Right renal pelvis (tissue), 4 donors: ENCODE measurements at places on chromosomes 16 and 17.

DNA sequence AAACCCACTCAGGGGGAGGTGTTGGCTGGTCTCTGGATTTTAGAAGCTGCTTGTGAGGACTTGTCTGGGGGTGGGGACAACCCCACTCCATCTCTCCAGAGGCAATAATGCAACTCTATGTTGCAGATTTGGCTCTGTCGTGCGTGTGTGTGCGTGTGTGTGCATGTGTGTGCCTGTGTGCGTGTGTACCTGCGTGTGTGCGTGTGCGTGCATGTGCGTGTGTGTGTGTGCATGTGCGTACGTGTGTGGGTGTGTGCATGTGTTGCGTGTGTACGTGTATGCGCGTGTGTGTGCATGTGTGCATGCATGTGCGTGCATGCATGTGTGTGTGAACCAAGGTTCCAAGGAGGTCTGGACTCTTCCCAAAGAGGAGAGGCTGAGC is 120.4 kb upstream of the LHX1 start:
- no peak for DNase-seq

- no peak for DNase-seq
Observed at GRCh38 chr16:324451-325334, 27.8 kb downstream of the AXIN1 start.

- no peak for DNase-seq
Observed at GRCh38 chr16:11078812-11079459, 134.6 kb downstream of the CLEC16A start.

GRCh38 chr17:48004983-48005382 is 32.6 kb downstream of the COPZ2 start:
- DNase-seq: no peak

GRCh38 chr17:32341141-32341856 is 674 bp downstream of the C17orf75 start:
- no peak for DNase-seq

GRCh38 chr17:50863221-50863843 is 2.8 kb downstream of the TOB1 start:
- DNase-seq: no peak

GRCh38 chr17:43905985-43906852 is 1.1 kb downstream of the MPP2 start:
- DNase-seq: no peak

GRCh38 chr17:31537565-31538011 is 146.1 kb downstream of the RAB11FIP4 start:
- no peak for DNase-seq

DNA sequence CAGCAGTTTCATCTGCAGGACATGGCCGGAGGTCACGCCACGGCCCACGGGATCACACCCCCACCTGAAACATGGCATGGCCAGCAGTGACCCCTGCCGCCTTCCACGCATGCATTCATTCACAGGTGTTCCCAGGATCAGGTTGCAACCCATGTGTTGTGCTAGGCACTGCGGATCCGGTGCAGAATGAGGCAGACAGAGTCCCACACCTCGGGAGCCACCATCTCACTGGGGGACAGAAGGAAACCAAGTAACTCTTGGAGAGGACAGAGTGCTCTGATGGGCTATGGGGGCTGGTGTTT is 4.3 kb upstream of the MSRB1 start:
- no peak for DNase-seq

GRCh38 chr17:16352667-16353316 is 477 bp downstream of the CENPV start:
- DNase-seq: peak; percentile 4

DNA sequence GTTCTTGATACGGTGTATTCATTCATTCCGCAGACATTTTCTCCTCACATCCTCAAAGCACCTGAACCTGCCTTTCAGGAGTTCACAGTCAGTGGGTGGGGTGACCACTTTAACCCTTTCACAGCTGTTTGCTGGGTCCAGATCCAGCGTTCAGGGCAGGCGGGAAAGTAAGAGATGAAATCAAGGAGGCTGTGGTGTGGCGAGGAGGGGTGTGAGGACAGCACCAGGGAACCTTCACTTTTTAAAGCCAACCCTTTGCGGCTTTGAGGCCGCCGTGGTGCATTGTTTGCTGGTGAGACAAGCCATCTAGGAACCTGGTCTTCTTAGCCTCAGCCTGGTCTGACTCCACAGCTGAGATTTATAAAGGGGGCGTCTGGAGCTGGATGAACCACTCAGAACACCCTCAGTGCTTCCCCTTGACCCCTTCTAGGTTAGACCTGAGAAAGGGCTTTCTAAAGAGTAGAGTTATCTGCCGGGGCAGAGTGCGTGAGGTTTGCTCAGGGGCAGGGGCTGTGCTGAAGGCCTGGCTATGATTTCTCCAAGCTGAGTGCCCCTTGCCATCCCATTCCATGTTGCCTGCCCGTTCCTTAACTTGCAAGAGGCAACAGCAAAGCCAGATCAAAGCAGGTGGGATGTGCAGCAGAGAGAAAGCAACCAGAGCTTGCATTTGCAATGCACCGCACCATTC is 933 bp downstream of the CCR7 start:
- no peak for DNase-seq

DNA sequence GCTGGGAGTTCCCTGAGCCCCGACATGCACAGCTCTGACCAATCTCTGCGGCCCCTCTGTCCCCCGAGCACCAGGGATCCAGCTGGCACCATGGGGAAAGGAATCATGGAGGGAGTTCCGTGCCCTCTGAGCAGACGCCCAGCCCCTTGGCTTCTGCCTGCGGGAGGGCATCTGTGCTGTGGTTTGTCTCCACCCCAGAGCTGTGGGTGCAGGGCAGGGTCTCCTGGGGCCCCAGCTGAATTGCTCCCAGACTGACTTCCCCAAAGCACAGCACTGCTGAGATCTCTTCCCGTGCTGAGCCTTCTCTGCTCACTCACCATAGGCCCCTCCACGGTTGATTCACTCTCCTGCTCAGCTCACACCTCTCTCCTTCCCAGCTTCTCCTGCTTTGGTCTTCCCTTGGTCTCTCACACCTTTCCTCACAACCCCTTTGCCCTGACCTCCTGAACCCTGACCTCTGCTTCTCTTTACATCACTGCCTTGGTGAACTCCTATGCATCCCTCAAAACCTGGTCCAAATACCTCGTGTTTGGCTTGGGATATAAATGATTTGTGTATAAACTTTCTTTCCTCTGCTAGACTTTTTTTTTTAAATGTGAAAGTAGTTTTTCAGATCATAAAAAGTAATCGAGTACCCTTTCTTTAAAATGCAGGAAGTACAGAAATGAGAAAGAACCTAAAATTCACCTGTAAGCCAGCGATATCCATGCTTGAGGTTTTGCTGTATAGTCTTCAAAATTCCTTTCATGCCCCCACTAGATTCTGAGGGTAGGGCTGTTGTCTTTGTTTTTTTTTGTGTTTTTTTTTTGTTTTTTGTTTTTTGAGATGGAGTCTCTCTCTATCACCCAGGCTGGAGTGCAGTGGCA is 265.3 kb downstream of the SEC14L1 start:
- no peak for DNase-seq

DNA sequence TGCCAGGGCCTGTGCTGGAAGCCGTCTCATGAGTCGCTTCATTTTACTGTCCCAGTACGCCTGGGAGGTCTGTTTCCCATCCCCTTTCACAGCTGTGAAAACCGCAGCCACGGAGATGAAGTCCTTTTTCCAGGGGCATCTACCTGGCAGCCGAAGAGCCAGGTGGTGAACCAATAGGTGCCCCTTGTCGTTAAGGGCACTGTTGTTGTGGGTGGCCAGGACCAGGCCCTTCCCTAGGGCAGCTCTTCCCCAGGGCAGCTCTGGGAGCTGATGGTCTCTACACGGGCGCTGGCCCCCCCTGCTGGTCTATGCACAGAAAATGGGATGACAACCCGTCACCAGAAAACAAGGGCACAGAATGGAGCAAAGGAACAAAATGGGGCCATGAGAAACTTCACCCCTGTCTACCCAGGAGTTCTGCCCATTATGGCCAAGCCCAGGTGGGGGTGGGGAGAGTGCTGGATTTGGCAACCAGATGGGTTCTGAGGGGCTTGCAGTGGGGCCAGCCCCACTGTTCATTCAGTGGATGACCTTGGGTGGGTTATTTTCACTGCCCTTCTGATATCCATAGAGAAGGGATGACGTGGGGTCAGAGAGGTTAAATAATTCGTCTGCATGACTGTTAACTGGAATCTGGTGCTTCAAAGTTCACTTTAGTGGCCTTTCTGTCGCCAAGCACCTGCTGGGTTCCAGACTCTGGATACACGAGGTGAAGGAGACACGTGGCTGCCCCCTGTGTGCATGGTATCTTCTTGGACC is 11.5 kb downstream of the RMI2 start:
- DNase-seq: no peak

GRCh38 chr17:43003542-43004172 is 2.9 kb upstream of the IFI35 start:
- no peak for DNase-seq

DNA sequence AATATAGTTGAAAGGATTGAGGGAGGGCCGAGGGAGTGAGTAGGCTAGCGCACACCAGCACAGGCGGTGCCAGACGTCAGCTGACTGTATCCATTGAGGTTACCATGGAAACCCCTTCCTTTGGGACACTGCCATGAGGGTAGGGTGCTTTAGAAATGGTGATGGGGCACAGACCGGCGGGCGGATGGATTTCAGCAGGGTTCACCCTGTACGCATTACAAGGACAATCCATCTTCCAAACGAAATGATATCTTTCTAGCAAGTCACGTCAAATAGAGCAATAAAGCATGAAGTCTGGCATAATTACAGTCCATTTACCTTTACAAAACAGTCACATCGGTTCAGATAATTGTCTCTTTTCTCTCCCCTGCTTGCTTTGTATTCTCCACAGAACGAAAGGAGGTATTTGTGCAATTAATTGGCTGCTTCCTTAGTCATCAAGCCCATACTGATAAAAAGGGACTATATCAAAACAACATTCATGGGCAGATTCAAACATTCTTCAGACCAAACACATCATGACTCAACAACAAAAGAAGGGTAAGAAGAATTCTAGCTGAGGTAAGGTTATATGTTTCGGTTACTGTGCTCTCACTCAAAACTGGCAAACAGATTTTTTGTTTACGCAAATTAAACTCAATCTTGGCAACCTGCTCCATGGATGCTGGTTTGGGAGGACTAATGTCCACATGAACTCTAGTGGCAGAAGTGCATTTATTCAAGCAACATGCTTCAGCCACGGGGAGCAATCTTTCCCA is 140.6 kb downstream of the CDK5R1 start:
- no peak for DNase-seq

DNA sequence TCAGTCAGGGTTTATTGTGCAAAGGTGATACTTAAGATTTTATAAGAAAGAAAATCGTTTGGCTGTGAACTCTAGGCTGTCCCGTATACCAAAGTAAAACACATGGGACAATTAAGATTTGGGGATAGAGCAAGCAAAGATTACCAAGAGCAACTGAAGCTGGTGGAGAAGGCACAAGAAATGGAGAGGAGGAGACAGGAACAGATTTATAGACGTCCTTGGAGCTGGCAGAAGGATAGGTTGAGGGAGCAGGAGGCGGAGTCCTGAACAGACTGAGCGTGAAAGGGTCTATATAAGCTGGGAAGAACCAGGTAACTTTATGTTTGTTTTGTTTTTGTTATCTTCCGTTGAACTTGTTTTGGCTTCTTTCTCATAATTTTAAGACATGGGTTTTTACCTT is 3.8 kb downstream of the TNRC6C start:
- no peak for DNase-seq

DNA sequence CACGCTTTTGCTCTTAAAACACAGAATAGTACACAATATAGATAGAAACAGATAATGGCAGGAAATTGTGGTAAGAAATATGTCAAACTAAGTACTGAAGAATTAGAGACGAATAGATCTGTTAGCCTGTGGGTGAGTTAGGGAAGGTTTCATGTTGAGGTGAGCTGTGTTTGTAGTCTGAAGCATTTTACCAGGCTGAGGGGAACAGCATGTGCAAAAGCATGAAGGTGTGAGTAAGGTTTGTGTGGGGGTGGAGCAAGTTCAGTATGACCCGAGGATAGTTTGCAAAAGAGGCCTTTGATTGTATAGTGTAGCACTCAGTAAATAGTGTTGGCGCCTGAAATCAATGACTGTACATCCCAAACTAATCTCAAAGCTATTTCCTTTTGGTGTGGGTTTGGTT is 13.8 kb downstream of the IGSF6 start:
- no peak for DNase-seq

GRCh38 chr16:85014311-85014710 is 3.0 kb upstream of the ZDHHC7 start:
- no peak for DNase-seq

DNA sequence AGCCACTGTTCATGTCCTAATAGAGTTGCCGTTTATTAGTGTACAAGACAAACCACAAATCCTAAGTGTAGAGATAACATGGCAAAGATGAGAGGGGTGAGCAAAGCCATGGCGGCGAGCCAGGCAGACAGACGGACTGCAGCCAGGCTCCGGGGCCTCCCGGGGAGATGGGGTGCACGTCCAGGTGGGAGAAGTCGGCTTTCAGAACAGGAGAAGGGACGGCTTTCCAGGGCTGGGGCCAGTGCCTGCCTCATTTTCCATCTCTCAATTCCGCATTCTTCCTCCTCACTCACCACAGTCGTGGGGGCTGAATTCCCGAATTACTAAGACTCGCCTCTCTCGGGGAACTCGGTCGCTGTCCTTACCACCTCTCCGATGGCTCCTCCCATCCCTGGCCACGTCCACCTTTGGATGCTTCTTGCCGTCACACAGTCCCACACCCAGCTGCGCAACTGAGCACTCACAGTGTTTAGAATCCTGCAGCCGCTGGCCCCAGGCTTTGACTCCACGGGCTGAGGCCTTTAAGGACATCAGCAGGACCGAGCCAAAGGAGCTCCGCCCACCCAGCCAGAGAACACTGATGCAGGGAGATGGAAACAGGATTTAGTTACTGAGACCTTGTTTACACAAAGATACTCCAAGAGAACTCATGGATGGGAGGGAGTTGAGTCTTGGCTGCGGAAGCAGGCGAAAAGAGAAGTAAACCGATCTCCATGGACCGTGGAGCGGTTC is 59.7 kb downstream of the RNF112 start:
- peak; percentile 49 for DNase-seq

DNA sequence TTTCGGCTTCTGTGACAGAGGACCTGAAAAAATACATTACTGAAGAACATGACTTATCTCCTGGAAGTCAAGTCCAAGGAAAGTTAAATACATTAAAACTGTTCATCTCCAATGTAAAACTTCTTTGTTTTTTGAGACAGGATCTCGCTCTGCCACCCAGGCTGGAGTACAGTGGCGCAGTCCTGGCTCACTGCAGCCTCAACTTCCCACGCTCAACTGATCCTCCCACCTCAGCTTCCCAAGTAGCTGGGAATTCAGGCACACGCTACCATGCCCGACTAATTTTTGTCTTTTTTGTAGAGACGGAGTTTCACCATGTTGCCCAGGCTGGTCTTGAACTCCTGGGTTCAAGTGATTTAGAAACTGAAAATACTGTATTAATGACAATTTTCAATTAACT is 9.7 kb upstream of the TERB1 start:
- DNase-seq: no peak
